ENCODE measurements at places on chromosomes 1 and 21.

DNA sequence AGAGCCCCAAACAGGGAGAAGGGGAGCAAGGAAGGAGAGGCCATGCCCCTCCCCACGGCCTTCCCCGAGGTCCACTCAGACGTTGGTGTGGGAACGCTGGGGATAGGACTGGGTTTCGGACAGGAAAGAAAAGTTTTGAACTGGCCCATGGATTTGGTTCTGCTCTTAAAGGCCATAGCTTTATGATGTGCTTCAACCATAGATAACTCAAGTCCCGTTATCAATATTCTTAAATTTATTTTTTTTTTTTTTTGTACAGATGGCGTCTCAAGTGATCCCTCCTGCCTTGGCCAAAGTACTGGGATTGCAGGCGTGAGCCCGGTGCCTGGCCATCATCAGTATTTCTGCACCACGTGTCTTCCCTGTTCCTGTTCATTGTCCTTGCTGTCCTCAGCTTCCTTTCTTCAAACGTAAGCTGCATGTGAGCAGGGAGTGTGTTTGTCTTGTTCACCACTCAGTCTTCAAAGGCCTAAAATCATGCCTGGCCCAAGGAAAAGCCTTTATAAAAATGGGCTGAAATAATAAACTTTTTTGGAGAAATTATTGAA, 820 bp upstream of the KRTAP10-1 start:
- DNase-seq = no peak

- DNase-seq = no peak
Measured at GRCh38 chr1:113320272-113320671, 70.0 kb upstream of the MAGI3 start.

DNA sequence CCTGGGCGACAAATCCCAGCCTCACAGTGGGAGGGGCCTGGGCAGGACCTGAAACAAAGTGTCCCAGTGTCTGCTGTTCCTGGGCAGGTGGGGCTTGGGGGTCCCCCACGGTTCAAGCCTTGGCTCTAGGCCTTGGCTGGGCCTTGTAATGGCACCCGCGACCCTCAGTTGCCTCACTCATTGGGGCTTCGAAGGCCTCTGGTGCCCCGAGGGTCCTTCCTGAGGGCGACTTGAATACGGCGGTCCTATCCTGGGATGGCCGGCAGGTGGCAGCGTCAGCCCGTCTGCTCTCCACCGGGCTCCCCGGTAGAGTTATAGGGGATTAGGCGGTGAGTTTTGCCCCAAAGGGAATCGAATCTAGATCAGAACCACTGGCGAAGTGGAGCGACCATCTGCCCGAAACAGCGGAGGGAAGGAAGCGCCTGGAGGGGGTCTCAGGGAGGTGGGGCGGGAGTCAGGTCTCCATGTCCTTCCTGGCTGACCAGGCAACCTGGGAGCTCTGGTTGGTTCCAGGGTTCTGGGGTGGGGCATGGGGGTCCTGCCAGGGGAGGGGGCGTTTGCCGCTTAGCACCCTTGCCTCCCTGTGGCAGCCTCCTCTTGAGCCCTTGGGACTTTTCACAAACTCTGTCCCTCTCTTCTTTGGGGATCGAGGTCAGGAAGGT, 2.1 kb upstream of the PEX10 start:
- peak; percentile 75 for DNase-seq

GRCh38 chr21:43881283-43881682, 16.3 kb downstream of the AGPAT3 start:
- no peak for DNase-seq

DNA sequence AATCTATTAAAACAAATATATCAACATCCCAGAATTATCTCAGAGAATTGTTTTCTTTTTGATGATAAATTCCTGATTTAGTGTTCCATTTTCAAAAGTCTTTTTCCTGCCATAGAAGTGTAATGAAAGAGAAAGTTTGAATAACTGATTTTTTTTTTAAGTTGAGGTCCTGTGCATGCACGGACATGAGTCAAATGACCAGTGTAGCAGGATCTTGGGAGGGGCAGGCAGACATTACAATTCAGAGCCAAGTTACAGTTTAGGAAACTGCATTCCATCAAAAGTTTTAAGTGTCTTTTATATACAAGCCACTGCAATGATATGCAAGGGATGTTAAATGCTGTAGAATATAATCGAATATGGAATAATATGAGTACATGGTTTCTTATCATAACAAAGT, 227.5 kb downstream of the HMCN1 start:
- DNase-seq = no peak

GRCh38 chr1:240739139-240739538, 127.2 kb upstream of the GREM2 start:
- DNase-seq = no peak

Data from H54 (cell line).